ENCODE measurements at places on chromosomes 2 and 18.

DNA sequence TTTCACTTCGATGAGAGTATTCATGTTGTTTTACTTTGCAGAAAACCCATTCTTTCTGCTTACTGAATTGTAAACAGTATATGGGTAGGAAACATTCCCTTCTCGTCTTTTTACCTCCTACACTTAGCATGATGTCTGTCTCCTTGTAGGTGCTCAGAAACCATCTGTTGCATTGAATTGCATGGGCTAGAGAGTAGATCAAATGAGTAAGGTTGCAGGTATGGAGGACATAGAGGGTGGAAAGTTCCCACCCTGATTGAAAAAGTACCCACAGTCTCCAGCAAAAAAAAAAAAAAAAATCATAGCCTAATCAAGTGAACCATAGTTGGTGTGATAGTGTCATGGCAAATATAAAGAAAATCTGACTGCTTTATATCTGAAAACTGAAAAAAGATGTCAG is 1.7 kb downstream of the CYTIP start:
- no peak for DNase-seq

- no peak for DNase-seq
These were observed 13.7 kb downstream of the CFAP65 start for GRCh38 chr2:219027511-219028055.

GRCh38 chr2:40353231-40353630 is 98.7 kb downstream of the SLC8A1 start:
- no peak for DNase-seq

GRCh38 chr2:158130832-158131473 is 29.3 kb downstream of the UPP2 start:
- no peak for DNase-seq

DNA sequence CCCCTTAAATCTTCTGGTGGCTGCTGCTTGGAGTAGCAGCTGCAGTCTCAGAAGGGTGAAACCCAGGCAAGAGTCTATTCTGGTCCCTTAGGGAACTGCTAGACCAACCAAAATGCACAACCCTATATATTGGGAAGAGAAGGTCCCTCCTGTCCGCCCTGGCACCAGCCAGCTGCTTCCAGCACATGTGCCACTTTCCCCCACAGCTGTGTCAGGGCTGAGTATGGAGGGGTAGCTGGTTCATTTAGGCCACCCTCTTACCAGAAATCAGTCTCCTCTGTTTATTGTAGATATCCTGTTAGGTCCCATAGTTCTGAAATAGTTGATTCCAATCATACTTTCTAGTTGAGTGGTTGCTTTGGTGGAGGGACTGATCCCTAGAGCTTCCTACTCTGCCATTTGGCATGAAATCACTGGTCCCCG is 68.9 kb downstream of the BIRC6 start:
- DNase-seq = no peak

DNA sequence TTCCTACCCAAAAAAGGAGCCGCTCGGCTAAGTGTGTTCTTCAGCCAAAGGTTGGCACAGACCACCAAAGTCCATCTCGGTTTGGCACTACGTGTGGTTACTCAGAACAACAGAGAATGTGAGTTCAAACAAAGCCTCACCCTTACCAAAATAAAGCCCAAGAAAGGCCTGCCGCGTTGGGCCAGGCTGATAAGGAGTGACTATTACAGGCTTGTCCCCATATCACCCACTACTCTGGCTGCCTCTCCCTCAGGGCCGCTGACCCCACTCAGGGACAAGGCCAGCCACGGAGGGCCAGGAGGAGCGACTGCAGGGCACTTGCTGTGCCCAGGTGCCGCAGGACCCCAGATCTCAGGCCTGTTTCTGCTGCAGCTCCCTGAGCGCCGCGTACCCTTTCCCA is 13.8 kb downstream of the HS1BP3 start:
- DNase-seq = no peak

DNA sequence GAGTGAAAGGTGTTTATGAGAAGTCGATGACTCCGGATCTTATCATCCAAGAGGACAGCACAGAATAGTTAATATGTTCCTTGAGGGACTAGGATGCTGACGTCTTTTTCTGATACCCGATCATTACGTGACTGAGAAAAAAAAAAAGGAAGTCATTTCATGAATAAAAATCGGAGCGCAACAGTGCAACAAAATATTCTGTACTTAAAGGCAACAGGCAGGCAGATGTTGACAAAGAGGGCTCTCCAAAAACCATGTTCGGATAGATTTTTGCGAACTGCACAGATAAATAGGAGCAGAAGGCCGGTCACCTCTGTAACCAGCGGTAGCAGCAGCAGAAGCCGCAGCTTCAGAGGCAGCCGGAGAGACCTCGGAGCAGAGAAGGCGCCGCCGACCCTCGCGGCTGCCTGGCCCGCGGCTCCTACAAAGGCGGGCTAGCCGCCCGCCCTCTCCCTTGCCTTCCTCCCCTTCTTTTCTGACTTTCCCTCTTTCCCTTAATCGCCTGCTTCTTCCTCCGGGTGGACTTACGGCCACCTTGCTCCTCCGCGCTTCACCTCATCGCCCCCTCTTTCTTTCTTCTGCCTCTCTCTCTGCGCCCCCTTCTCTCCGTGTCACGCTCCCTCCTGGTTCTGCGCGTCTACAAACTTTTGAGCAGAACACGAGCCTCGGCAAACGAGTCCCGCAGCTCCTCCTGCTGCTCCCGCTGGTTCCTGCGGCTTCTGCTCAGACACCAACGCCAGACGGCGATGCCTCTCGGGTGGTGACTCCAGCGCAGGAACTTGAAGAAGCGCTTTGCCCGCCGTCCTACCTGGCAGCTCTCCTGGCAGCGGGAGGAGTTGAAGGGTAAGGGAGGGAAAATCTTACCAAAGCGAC is at the start of gene ADCYAP1:
TSS of gene ADCYAP1 (plus strand) at position 654 of the 873 bp plus-strand sequence. CDS start 516 bp downstream, outside the sequence.
- no peak for DNase-seq

DNA sequence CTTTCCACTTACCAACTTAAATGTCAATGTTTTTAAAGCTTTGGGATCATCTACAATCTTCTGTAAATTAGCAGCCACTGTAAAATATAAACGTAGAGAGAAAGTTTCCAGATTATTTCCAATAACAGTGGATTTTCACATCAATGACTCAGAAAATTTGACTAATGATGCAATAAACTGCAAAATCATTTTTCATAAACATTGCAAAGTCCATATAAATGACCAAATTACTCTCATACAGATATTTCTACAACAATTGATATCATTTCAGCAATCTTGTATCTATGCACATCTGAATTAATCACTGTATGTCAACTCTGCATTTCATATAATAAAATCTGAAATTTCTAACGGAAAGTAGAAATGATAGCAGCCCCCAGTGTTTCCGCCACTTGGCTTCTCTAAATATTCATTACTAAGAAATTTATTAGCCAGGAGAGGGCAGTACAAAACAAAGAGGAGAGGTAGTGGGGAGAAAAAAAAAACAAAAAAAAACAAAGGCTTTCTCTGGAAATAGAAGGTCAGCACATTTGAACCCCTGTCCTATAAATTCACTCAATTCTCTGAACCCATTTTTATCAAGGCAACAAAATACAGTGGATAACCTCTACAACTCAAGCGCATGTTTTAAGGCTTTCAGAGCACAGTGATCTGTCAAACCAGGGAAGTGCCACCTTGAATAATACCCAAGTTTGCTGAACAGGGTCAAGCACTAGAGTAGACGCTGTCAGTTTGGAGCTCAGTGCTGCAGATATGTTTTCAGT is 282.6 kb downstream of the STK39 start:
- DNase-seq = no peak

- peak; percentile 3 for DNase-seq
These were observed 36.6 kb downstream of the COPS8 start for GRCh38 chr2:237122214-237122666.

GRCh38 chr18:75211626-75211952 is 992 bp downstream of the TSHZ1 start:
- no peak for DNase-seq

- no peak for DNase-seq
These were observed 150.2 kb upstream of the SPATS2L start for GRCh38 chr2:200156166-200156835.

DNA sequence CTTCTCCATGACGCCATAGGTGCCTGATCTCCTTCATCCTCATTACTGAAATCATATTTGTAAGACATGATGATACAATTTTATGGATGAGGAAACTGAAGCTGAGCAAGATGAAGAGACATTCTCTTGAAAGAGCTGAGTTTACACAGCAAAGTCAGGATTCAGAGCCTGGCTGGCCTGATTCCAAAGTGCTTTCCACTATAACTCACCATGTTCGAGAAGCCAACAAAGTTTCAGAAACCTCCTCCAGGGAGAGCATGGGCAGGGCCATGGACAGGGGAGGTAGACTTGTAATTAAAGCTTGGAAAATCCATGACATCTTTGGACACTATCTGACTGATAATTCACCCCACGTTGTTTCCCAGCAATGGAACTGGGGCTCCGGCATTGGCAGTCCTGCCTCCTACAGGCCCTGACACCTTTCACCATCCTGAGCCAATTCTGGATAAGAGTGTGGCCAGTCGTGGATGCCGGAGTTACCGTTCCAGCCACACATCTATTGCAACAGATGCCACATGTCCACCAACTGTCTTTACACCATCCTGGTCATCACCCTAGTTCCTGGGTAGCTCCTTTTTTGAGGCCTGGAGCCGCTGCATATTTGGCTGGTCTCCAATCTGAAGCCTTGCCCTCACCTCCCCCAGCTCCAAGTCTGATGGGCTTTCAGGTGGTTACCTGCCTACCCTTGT is 85.0 kb upstream of the PPP1CB start:
- no peak for DNase-seq

DNA sequence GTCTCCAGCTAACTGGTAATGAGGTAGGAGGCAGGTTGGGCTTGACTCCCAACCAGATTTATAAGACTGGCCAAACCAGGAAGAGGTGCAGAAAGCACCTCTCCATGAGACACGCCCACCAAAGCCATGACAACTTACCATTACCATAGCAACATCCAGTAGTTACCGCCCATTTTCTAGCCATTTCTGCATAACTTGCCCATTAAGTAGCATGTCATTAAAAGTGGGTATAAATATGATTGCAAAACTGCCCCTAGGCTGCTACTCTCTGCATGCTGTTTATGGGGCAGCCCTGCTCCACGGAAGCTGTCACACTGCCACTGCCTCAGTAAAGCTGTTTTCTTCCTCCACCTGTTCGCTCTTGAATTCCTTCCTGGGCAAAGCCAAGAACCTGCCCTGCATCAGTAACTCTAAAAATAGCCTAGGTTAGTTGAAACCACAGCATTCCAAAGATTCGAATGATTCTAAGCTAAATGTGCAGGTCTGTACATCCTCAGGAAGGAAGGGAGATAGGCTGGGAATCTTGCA is 131.9 kb downstream of the ATL2 start:
- DNase-seq = no peak
